ENCODE measurements at places on chromosomes 4 and X.

DNA sequence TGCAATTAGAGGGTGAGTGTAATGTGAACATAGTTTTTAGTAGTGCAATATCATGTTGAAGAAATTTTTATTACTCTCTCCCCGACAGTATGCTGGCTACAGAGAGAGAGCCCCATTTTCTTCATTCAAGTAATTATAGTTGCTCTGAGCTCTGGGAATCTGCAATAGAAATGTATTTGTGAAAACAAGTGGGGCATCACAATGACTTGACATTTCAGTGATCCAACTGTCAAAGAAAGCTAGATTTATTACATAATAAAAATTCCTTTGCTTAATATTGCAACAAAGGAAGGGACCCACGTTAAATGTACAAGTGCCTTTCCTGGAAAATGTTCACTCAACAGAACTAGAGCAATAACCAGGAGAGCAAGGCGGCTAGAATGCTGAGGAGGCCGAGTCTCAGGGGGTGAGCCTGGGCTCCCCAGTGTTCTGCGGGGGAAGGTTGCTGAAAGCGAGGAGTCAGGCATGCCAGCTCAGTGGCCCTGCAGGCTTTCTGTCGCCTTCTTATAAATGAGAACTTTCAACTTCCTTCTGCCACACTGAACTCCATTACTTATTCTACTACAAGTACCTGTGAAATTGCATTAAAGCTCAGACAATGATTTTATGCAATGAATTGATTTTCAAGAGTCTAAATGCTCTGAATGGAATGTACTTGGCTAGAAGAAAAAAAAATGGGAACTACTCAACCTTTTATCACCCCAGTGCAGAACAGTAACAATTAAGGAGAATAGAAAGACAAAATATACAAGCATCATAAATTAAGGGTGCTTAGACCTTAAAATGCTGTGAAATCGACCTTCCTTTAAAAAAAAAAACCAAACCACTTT lies 476.4 kb downstream of the AFF2 start:
- DNase-seq: no peak

GRCh38 chr4:101527188-101527587 lies 179.9 kb upstream of the PPP3CA start:
- no peak for DNase-seq

GRCh38 chrX:97846718-97847237 lies 963.1 kb downstream of the RPA4 start:
- no peak for DNase-seq

DNA sequence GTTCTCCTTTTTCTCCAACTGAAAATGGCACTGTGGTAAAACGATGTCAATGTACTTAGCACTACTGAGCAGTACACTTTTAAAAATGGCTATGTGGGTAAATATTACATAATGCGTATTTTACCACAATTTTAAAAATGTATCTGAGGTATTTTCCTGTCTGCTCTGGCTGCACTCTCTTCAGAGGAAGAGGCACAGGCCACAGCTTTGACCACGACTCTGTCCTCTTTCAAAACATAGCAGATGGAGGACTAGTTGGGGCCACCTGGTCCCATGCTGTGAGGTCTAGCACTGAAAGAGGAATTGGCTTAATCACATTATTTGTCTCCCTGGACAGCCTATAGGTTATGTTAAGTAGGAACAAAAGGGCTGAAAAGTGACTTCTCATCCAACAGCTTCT lies 5.2 kb downstream of the KCNE5 start:
- DNase-seq: no peak

DNA sequence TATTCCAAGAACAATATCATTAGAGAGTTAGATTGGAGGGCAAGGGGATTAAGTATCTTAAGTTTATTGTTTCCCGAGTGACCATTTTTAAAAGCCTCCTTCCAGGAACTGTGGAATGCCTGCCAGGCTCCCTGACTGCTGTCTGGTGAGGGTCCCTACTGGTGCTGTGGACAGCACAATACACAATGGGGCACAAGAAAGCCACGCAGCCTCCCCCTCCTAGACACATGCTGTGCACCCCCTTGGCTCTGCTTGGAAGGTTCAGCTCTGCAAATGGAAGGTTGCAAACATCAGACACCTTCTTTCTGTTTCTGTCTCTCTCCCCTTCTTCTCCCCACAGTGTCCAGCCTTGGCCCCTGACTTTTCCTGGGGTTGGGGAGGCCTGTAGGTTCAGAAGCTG lies 153.2 kb downstream of the SHROOM3 start:
- DNase-seq: no peak

DNA sequence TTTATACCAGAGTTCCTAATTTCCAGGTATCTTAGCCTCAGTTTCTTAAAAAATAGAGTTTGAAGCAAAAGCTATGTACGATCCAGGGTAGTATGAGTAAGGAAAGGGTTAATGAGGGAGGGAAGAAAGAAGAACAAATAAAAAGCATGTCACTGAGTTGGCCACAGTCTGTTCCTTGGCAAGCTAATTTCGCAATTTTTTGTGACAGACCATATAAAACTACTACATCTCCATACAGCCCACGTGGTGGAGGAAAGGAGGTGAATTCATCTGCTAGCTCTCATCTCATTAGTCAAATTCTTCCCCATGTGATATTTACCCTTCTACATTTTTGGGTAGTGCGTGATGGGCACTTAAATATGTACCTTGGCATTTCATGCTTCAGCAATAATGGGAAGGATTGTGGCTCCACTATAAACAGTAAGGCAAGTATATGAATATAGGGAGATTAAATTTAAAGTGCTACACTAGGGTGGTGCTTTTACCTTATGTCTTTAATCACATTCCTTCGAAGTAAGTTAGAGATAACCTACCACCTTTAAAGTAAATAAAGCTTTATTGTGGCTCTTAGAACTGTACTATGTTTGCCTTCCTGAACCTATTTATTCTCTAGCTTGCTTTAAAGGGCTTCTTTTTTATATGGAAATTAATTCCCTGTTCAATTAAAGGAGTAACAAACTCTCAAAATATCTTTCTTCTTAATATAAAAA lies 102.1 kb upstream of the VAMP7 start:
- DNase-seq: no peak

DNA sequence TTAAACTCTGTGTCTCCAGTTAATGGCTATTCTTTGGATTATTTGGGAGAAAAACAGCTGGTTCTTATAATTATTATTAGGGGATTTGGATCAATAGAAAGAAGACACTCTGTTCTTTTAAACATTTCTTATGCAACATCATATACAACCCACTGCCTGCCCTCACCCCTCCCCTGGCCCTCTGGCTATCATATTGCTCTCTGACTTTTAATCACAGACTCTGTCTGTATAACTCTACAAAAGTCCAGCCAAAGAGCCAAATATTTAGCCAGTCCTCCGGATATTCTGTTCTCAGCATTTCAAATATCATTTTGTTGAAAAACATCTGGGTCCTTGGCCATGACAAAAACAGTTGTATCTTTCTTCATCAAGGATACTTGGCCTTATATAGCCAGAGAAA lies 19.0 kb upstream of the PACRGL start:
- DNase-seq: no peak

DNA sequence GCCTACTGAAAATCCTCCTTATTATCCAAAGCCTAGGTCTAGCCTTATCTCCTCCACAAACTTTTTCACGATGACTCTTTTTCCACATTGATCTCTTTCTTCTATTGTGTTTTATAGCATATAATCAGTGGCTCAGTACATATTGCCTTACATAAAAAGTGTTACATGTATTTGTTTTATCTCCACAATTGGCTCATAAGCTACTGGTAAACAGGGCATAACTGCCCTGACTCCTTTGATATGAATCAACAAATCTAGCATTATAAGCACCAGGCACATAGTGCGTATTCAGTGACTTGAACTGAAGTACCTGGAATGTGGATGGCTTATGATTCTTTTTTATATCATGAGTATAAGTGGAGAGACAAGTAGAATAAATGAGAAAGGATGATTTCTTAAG lies 206.8 kb downstream of the TEX13A start:
- no peak for DNase-seq

DNA sequence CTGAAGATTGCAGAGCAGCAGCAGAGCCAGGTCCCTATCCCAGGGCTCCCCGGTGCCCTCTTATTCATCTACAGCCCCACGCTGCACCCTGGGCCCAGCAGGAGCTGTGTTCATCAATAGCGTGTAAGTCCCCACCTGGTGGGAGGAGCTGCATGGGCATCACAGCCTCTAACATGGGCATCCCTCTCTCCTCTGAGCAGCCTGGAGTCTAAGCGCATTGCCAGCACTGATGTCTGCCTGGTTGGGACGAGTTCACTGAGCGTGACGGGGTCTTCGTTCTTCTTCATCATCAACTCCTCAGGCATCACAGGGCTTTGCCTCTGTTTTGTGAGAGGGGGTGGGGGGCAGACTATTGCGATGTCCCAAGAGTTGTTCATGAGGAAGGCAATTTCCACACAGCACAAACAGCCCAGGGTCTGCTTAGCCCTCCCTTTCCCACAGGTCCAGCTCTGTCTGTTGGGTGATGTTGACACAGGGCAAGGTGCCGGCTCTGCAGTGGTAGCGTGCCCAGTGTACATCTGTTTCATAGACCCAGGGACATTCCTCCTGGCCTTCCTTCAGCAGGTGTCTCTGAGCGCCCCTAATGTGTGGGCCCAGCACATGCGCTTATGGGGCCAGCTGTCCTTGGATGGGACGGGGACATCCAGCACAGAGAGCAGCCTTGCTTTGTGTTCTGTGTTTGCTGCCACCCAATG lies 85.9 kb downstream of the SORCS2 start:
- DNase-seq: no peak

DNA sequence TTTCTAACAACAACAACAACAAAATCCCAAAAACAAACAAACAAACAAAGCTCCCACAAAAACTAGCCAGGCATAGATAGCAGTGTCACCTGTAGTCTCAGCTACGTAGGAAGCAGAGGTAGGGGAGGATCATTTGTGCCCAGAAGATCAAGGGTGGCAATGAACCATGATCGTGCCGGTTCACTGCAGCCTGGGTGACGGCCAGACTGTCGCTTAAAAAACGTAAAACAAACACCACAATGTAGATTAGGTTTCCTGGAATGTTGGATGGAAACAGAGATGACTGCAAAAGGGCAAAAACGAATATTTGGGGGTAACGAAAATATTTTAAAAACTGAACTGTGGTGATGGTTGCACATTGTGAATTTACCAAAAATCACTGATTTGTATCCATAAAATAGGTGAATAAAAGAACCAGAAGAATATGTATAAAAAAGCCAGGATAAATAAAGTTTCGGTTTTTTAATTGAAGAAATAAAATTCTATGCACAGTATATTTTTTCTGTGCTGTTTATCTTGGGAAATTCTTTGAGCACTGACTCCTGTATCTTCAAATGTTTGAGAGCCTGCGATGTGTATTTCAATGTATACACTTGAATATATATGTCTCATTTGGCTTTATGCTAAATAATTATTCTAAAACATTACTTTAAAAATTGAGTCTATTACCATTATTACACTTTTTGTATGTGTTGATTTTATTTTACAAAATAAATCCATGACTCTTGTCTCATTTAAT lies 1477.0 kb downstream of the PCDH7 start:
- DNase-seq: no peak

DNA sequence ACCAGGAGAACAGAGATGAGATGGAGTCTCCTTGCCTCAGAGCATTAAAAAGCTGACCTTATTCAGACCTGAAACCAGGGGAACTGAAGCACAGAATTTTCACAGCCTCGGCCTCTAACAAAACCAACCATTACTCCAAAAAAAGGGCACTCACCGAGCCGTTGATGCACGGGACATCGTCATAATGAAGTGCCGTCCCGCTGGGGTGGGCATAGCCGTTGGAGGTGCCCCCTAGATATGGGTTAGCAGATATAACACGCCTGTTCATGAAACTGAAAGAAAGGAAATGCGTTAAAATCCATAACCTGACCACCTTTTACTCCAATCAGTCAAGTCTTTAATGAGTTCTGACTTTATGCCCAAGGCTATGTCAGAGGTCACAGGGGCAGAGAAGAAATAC lies 153.6 kb downstream of the AFAP1 start:
- DNase-seq: no peak

GRCh38 chr4:158053086-158053485 lies 119.7 kb downstream of the GASK1B start:
- no peak for DNase-seq

- DNase-seq: no peak
Observed at GRCh38 chrX:1941321-1941720, 326.5 kb downstream of the ASMT start.

- DNase-seq: no peak
Observed at GRCh38 chr4:108933046-108933445, 170.2 kb upstream of the ETNPPL start.

DNA sequence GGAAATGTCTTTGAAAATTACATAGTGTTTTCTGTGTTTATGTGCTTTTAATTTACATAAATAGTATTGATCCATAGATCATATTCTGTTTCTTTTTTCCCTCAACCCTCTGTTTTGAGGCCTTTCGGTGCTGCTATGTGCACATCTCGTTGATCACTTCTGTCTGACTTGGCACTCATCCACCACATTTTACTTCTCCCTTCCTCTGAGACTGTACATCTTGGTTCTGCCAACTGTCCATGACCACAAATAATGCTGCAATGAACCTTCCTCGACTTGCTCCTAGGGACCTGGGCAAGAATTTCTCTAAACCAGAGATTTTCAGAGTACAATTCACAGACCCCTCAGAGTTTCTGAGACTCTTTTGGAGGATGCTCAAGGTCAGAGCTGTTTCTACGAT lies 74.4 kb downstream of the RTL5 start:
- no peak for DNase-seq

DNA sequence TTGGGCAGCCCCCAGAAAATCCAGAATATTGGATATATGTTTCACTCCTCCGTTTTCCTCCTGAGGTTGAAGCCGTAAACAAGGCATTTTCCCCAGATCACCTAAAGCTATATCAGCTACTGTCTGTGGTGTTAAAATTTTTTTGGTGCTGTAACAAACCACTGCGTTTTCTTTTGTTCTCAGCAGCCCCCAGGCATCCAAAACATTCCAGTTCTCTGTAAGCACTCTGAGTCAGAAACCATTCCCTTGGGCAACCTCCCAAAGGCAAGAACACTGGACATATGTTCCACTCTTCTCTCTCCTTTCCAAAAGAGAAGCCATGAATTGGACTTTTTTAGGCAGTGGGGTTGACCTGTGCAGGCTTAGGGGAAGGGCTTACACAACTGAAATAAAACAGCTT lies 310.9 kb downstream of the MID1IP1 start:
- DNase-seq: no peak

- no peak for DNase-seq
Observed at GRCh38 chr4:114479595-114479994, 119.0 kb upstream of the UGT8 start.
